ENCODE measurements at places on chromosomes 7 and 10.

GRCh38 chr7:2087744-2088143 is 145.0 kb downstream of the MAD1L1 start:
- DNase-seq, result no peak

DNA sequence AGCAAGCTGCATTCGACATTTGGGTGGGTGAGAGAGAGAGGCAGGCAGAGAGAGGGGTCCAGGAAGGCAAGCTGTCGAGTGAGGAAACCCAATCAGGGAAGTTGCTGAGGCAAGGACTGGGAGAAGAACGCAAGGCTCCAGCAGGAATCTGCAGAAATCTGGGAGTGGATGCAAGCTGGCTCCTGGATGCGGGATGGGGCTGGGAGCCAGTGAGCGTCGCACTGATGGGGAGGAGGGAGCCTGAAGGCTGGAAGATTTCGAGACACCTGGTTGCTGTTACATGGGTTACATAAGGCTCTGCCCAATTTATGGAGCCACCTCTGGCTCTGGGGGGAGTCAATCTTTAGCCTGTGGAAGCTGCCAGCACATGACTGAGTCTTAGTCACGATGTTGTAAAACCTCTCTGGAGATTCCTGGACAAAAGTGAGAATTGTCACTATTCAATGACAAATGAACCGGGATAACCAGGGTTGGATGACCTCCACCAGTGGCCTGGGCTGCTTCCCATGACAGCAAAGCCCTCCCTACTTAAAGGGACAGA is 51.1 kb upstream of the ADRB1 start:
- no peak for DNase-seq

DNA sequence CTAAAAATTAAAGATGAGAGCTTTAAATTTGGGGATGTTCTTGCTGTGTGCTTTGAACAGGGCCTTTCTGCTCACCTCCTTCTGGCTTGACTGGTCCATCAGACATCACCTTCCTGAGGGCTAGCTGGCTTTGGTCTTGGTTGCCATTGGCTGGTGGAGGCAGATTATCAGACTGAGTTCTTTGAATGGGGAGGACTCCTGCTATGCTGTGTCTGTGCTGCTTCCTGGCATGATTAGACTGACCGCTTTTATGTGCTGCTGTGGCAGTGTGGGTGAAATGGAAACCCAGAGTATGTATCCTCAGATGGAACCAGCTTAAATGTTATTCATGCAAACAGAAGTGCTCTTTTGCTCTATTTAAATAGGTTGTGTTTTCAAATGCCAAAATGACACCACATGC is 341.6 kb downstream of the PCLO start:
- DNase-seq, result no peak

- DNase-seq, result no peak
Observed at GRCh38 chr7:131613909-131614308, 57.5 kb upstream of the PODXL start.

- DNase-seq, result no peak
Observed at GRCh38 chr7:151888079-151889067, 11.5 kb upstream of the PRKAG2 start.

- DNase-seq, result no peak
Observed at GRCh38 chr7:32586291-32587221, 91.3 kb downstream of the AVL9 start.

- DNase-seq, result no peak
Observed at GRCh38 chr7:1593091-1593866, 23.4 kb upstream of the PSMG3 start.

DNA sequence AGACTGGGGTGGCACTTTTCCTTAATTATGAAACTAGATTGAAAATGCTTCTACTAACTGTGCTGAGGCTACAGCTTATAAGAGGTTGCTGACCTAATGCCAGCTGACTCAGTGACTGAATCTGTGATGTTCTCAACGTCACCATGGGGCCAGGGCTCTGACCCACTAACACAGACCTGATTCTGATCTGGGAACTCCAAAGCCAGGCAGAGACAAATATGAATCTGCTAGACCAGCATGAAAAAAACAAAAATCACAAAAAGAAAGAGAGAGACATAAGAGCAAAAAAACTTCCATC is 16.1 kb downstream of the USP6NL start:
- DNase-seq, result no peak
